NCI-H2081 treated with DMSO at 0.1 percent for 48 hours (cell line): ENCODE measurements at places on chromosomes 3 and 15.

- DNase-seq: no peak
These were observed 22.3 kb upstream of the ZBTB38 start for GRCh38 chr3:141346007-141346406.

- DNase-seq: no peak
These were observed 107.3 kb downstream of the HERC1 start for GRCh38 chr15:63726491-63726890.

GRCh38 chr3:20327889-20328288 lies 141.9 kb upstream of the SGO1 start:
- no peak for DNase-seq

- DNase-seq: no peak
These were observed 189.6 kb upstream of the MLF1 start for GRCh38 chr3:158381262-158381868.

DNA sequence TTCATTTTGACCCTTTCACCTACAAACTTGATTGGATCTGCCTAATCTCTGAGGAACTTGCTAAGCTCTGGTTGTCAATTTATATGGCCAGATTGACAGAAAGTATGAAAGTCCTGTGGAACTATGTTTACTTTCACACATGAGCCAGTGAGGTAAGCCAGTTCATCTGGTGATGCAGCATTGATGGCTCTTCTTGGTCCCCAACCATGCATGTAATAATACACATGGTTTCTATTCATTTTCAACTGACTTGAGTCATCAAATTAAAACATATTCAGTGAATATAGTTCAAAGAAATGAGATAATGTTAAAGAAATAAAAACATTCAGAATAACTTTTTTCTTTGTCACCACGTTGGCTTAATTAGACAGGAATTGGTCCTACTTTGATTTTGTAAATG lies 336.1 kb upstream of the THBS1 start:
- no peak for DNase-seq

- DNase-seq: no peak
These were observed 418.8 kb downstream of the EPHB1 start for GRCh38 chr3:135213822-135214221.
